ENCODE measurements at places on chromosomes 4 and X.
A peak's percentile ranks its signal among the peaks of the same experiment; 100 is the strongest.

GRCh38 chr4:2060611-2061185, 1.6 kb downstream of the NAT8L start:
- no peak for DNase-seq

DNA sequence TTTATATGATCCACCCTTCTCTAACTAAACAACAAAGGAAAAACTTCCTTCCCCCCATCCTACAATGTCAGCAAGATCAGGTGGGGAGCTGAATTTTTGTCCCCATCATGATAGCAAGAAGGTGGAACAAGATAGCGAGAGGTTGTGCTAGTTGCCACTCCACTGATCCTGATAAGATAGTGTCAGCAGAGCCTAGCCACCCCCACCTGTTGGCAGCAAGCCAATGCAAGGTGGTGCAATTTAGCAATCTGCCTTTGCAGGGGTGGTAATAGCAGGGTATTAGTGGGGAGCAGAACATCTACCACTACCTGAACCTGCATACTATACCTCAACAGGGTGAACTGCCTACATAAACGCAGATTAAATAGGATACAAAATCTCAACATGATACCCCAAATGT, 80.2 kb upstream of the MAMLD1 start:
- DNase-seq = no peak

DNA sequence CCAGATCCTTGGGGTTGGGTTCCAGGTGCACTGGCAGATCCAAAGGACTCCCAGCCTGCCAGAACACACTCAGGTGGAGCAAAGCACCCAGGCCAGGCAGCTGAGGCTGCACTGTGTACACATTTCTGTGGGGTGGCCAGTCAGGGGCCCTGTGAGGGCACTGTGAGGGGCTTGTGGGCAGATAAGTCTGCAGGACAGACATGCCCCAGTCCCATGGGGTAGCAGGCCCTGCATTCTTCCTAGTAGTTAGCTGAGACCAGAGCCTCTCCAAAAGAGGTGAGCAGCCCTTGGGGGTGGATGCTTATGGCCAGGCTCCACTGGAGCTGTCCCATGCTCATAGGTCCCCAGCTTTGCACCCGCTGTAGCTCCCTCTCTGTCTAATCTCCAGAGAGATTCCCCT, 7.6 kb downstream of the ETDB start:
- DNase-seq = no peak

DNA sequence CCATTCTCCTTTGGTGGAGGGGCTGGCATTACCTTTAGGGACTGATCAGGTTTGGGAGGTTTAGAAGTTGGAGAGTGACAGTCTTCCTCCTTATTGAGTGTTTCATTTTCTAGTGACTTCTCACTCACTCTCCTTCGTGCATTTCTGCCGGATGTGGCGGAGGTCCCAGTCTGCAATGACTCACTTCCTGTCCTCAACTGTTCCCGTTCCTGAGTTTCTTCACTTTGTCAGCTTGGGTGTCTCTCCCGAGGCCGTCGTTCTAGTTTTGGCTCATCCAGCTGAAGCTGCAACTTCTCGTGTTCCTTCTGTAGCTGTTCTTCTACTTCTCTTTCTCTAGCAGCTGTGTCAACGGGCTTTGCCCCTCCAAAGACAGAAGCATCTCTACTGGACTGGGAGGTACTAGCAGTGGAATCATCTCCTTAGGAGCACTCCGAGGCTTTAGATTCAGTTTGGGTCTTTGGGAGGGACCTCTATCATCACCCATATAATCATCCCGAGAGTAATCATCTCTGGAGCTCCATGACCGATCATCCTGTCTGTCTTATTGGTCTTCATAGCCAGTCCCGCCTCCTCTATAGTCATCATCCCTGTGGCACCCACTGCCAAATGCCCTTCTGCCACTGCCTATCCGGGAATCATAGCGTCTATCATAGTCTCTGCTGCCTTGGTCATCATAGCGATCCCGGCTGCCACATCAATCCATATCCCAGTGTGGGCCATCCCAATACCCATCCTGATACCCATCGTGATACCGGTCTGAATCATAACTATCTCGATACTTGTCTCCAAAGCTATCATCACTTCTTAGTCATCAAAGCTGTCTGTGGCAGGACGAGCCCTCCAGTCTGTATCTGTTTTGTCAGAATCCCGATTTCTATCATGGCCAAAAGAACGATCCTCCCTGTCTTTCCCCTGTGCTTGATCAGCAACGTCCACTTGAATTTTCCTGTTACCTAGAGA, 35.3 kb upstream of the VSIG4 start:
- peak; percentile 63 for DNase-seq

DNA sequence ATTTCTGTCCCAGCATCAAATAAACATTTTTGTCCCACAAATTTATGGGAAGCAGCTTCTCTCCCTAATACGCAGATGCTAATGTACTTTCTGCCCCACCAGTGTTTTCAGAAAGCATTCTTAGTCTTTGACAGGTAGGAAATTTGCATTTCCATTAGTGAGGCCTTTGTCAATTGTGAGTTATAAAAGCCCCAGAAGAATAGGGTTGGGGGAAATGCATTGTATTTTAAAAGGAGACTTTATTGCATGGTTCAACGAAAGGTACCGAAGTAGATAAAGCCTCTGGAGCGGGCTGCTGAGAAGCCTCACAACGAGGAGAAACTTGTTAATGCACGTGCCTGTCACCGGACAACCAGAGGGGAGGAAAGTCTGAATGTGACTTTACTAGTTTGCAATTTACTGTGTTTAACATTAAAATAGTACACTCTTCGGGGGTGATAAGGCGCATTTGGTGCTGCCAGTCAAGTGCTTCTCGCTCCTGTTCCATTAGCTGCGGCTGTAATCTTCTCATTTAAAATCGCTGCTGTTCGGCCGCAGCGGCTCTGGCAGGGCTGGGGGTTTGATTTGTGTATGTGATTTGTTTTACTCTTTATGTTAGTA, 63.4 kb downstream of the DCTD start:
- no peak for DNase-seq
